Aorta (tissue), 5 donors: ENCODE measurements at places on chromosomes 3 and 15. TPM values are rescaled to one million over a fixed set of nuclear protein-coding genes. Genes with fewer than 3 reads are reported as not detected.

ACTRT3 gene
- total RNA-seq = 2.1 TPM

FEZF2 gene
- not detected for total RNA-seq

GOLGA8O gene
- total RNA-seq = 2.1 TPM

OSTN gene
- total RNA-seq = not detected

COL7A1 gene
- total RNA-seq = 6.7 TPM

SLC12A1 gene
- total RNA-seq = 0.42 TPM

CHRM5 gene
- total RNA-seq = not detected

CLCN2 gene
- total RNA-seq = 4.1 TPM
